H54 (cell line): ENCODE measurements at places on chromosomes 13 and 19.

DNA sequence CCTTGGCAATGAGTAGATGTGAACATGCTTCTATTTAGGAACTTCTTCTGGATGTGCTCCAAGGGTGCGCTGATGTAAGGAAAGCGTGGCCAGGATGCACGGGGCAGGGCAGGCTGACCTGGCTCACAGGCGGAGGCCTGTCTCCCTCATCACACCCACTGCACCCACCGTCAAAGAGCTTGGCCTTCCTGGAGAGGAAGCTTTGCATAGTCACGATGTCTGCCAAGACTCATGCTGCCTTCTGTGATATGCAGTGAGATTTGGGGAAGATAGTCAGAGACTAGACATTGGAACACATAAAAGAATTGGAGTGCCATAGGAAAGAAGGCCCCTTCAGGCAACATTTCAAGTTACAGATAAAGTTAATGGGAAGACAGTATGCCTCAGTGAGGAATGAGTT, 82.0 kb downstream of the MYO16 start:
- no peak for DNase-seq

DNA sequence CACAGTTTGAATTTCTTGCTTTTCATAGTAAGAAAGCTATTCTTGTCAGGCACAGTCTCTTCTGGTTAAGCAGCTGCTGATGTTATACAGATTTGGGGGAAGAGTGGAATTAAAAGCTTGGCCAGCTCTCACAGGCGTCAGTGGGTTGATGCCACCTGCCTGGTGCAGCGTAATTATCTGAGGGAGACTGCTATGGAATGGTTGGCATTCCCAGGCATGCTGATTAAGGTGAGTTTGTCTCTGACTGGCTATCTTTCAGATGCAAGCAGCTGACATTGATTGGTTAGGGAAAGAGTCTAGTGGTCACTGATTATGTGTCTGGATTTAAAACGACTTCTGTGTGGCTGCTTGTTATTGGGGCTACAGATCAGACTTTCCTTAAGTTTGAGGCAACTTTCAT, 948.4 kb downstream of the UQCRFS1 start:
- no peak for DNase-seq

DNA sequence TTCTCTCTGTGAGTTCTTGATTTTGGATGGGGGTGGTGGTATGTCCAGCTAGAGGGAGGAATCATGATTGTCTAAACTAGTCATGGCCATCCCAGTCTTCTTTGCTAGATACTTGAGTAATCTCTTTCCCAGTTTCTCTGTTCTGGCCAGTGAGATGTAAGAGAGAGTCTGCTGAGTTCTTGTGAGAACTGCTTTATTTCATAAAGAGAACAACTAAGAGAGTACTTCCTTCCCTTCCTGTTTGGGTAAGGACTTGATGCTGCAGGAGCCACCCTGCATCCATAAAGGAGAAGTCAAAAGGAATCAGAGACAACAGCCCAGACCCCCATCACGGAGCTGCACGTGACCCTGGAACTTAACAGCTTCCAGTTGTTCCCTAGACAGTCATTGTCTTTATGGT, 3.0 kb upstream of the RASL11A start:
- no peak for DNase-seq

- DNase-seq: no peak
Measured at GRCh38 chr13:50951366-50951765, 41.8 kb downstream of the RNASEH2B start.

DNA sequence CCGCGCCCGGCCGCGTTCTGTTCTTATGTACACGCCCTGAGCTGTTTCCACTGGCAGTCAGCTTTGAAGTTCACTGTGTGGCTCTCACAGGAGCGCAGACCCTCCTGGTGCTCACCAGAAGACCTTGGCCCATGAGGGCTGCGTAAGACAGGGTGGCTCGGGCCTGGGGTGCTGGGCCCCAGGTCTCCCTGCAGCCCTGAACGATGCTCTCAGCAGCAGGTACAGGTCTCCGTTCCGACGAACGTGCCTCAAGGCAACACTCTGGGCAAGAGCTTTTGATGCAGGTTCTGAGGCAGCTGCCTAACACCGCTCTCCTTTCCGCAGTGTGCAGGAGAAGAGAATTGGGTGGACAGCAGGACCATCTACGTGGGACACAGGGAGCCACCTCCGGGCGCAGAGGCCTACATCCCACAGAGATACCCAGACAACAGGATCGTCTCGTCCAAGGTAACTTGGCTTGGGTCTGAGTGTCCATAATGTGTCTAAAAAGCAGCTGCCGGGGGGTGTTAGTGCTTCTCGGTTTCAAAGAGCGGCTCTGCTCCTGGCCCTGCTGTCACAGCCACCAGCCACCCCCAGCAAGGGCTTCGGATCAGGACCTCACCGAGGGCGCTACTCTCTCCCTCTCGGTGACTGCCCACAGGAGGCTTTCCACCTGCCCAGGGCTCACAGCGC, 95.1 kb downstream of the ATP11A start:
- no peak for DNase-seq

GRCh38 chr13:24076109-24076508, 84.4 kb upstream of the SPATA13 start:
- no peak for DNase-seq

- no peak for DNase-seq
Measured at GRCh38 chr13:93304134-93304533, 77.5 kb downstream of the GPC6 start.

GRCh38 chr19:6215701-6216235, 64.0 kb downstream of the MLLT1 start:
- no peak for DNase-seq

DNA sequence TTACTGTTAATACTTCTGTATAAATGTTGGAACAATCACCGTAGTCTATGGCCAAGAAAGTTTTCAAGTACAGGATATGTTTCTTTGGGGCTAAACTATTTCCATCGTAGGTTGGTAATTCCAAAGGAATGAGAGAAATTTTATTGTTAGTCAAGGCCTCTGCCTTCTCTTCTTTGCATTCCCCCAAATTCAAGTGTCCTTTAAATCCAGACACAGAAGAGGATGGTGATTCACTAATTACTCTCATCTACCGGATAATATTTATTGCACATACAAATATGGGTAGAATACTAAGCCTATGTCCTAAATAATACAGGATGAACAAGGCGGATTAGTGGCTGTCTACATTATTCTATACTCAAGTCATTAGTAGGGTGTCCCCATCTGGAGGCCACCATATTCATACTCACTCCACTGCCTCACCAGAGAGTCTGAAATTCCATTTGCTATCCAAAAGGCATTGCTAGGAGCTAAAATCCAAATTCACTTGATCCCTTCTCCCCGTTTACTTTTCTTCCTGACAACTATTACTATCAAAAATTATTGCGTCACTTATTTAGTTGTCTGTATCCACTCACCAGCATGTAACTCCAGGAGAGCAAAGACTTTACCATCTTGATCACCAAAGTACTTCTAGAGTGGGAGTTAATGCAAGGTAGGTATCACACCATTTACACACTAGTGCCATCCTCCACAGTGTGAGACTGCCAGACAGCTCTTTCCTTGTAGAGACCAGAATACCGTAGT, 82.4 kb upstream of the SGCG start:
- DNase-seq: no peak

DNA sequence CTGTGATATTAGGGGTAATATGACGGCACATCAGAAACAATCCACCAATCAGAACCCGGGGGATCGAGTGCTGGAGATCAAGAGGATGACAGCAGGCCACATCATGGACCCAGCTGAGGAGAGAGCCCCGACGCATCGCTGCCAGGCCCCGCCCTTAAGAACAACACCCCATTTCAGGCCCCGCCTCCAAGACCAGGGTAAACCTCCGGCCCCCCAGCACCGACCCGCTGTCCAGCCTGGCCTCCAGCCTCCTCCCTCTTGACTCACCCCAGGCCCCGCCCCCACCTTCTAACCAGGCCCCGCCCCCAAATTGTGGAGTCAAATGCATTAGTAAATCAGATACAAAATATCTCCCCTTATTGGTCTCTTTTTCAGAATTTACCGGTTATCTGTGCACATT, 4.7 kb upstream of the ZNF611 start:
- no peak for DNase-seq

GRCh38 chr19:48928164-48929025, 5.1 kb upstream of the DHDH start:
- DNase-seq: no peak

DNA sequence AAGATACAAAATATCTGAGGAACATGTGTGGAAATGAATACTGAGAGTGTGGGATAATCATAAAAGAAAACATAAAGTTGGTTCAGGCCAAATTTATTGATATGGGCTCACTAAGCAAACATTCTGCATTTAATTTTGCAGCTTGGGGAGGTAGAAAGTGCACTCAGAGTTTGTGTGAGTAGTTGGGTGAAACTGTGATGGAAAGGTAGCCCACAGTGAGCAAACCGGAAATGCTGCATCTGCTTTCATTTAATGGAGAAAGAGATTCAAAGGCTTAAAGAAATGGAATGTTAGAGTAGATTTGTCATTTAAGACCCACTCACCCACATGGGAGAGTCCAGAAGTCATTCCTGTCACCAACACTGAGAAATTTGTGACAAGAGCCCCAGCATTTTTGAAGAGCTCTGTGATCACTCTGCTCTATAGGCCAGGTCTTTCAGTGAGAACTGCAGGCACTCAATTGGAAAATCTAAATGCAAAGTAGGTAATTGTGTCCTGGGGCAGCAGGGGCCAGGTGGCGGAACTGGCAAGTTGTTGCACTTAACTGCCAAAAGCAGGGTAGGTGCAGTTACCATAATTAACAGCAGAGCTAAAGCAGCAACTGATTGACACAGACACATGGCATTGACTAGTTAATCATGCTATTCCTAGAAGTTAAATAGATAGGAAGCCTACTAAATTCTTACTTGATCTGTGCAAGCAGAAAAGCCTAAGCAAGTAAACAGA, 1228.3 kb upstream of the PCDH20 start:
- DNase-seq: no peak

- no peak for DNase-seq
Measured at GRCh38 chr19:39469567-39469966, 11.1 kb upstream of the TIMM50 start.

DNA sequence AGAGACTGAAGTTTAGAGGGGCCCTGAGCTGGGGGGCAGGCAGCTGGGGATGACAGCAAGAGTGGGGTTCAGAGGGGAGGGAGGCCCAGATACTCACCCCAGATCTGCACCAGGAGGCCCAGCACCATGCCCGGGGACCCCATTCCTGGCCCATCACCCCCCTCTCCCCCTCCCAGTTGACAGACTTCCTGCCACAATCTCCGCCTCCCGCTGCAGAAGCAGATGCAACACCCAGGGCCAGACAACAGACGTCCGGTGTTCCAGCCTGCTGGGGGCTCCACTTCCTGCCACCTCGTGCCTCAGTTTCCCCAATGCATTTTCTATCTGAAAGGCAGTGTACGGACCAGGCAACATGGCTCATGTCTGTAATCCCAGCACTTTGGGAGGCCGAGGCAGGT, at the start of gene TMIGD2:
Gene TMIGD2 (minus strand): TSS at position 147 of the 398 bp plus-strand sequence. CDS start 4 bp downstream, at position 143.
- DNase-seq: no peak

DNA sequence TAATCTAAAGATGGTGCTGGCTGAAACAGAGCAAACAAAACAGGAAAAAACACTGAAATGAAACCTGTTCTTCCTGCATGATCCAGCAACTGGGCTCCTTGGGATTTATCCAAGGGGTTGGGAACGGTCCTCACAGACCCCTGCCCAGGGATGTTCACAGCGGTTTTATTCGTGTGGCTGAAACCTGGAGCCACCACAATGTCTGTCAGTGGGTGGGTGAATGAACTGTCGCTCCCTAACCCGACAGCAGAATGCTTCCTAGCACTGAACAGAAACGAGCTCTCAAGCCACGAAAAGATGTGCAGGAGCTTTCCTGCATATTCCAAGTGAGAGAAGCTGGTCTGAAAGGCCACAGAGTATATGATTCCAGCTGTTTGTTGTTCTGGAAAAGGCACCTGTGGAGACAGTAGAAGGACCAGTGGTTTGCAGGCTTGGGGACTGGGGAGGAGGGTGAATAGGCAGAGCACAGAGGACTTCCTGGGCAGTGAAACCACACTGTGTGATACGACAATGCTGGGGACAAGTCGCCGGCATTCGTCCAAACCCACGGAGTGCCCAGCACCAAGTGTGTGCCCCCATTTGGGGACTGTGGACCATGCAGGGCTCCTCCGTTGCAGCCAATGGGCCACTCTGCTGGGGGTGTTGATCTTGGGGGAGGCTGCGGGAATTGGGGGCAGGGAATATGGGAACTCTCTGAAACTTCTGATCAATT, 73.9 kb downstream of the TEX29 start:
- no peak for DNase-seq

DNA sequence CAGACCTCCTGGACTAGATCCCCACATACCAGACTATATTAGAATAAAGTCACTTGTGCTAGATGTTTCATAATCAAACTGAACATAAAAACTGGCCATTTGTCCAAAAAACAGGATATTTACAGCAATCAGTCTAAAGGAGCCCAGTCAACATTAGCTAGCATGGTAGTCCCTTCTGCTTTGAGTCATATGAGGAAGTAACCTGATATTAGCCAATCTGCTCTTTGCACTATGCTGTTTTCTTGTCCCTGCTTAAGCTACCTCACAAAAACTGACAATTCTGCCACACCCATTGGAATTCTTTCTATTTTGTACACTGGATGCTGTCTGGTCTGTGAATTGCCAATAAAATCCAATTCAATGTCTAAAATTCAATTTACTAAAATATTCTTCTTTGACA, 1824.2 kb downstream of the OLFM4 start:
- no peak for DNase-seq

- DNase-seq: no peak
Measured at GRCh38 chr13:89490661-89491060, 1819.5 kb downstream of the SLITRK5 start.

- DNase-seq: no peak
Measured at GRCh38 chr13:76245920-76246319, 609.8 kb downstream of the LMO7 start.

DNA sequence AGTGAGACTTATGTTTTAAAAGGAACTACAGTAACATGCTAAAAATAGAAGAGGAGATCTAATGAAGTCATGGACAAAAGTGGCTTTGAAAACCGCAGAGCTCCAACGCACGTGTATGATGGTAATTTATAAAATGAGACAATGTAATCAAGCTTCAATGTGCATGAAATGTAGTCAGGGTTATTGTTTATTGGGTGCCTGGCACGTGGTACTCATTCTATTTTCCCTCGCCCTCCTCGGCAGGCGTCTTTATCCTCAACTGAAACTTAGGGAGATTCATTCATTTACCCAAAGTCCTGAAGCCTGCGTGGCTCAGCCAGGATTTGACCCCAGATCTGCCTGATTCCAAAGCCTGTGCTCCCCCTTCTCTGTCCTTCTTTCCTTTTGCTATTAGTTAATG, 79.8 kb downstream of the CHST8 start:
- no peak for DNase-seq

- DNase-seq: no peak
Measured at GRCh38 chr19:45352062-45352461, 11.5 kb downstream of the KLC3 start.

GRCh38 chr13:94660695-94661326, 51.5 kb downstream of the SOX21 start:
- no peak for DNase-seq
